Osteocyte (in vitro differentiated cells): ENCODE measurements at places on chromosomes 4 and X. TPM values are rescaled to one million over a fixed set of nuclear protein-coding genes. Genes with fewer than 3 reads are reported as not detected.

Gene IL9R
- total RNA-seq = not detected in 2 replicates

Gene SPACA5
- total RNA-seq = not detected in 2 replicates

Gene CYP2U1
- 12.5 and 14.0 TPM in 2 replicates for total RNA-seq

DNA sequence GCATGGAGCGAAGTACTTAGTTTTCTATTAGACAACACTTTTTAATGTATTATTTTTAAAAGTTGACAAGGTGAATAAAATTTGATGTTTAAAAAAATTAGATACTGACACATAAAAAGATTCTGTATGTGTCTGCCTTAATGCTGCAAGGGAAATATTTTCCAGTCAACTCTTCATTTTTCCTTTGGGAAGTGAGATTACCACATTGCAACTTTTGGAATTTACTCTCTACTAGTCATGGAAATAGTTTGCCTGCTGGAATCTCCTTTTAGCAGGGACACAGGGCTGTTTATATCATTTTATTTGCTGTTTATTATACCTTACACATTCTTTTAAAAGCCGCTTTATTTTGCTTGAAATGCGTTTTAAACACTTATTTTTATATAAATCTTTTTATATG is 135.1 kb downstream of the MID1 start:
- H3K27ac ChIP-seq = peak overlapping the region; percentile 39
- H3K4me1 ChIP-seq = peaks cover 40% of the 10 kb centered on the region
- H3K36me3 ChIP-seq = peaks cover 3% of the 10 kb centered on the region
- DNase-seq = no peak

DNA sequence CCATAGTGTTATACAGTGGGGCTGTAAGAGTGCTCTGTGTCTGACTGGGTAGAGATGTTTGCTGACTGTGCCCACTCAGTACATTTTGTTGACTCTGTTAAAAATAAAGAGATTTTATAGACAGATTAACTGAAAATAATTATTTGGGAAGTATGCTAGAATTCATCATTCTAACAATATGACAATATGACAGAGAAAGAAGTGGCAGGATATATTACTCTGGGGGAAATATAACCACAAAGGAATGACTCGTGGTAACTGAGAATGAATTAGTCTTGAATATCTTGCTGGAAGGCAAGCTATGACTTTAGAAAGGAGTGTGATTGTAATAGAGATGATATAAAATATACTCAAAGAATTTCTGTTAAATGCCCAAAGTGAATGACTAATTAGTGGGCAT is 46.8 kb downstream of the TMEM165 start:
- H3K4me1 ChIP-seq = peaks cover 2% of the 10 kb centered on the region
- H3K27me3 ChIP-seq = no peaks in the 10 kb centered on the region
- no peak for DNase-seq
- no peak overlapping the region for H3K4me3 ChIP-seq

- peaks cover 18% of the 10 kb centered on the region for H3K4me1 ChIP-seq
- no peak overlapping the region for H3K27ac ChIP-seq
- H3K27me3 ChIP-seq = no peaks in the 10 kb centered on the region
- no peak overlapping the region for H3K4me3 ChIP-seq
- H3K36me3 ChIP-seq = no peaks in the 10 kb centered on the region
- no peak for DNase-seq
Measured at GRCh38 chr4:86496094-86497080, 97.7 kb upstream of the PTPN13 start.

DNA sequence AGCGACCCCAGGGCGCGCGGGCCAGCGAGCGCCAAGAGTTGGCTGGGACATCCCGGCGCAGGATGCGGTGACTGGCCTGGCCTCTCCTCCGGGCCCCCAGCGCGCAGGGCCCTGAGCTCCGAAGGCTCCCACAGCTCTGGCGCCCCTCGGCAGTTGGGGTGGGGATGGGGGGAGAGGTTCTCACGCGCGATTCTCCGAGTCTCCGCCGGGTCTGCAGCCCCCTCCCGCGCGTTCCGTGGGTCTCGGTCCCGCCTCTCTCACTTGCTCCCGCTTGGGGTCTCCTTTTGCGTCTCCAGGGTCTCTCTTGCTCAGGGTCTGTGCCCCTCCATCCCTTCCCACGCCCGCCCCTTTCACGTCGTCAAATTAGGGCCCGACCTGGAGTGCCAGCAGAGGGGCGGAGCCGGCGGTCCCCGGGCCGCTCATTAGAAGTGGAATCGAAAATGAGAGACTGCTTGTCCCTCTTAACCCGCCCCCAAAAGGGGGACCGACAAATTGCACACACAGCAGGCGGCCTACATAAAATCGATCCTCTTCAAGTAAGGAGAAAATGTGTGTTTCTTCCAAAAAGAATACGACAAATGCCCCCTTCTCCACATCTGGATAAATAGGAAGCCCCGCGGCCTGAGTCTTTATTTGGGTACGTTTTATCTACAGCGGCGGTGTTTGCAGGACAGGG is 877 bp upstream of the NKX1-1 start:
- no peak overlapping the region for H3K4me3 ChIP-seq
- DNase-seq = no peak
- H3K4me1 ChIP-seq = no peaks in the 10 kb centered on the region
- H3K36me3 ChIP-seq = no peaks in the 10 kb centered on the region

DNA sequence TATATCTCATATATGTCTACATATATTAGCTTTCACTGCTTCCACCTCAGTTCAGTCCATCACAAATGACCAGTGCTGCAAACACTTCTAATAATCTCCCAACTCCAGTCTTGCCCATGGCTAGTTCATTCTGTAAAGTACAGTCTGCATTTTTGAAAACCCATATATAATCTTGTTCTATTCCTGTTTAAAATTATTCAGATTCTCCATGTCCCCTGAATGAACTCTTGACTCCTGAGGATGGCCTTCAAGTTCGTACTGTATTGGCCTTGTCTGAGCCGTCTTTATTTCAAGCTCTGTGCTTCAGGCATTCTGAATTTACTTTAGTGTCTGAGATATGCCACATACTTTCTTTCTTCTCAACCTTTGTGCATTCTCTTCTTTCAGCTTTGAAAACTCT is 84.7 kb downstream of the PTPN13 start:
- DNase-seq = no peak
- H3K27me3 ChIP-seq = no peaks in the 10 kb centered on the region
- H3K4me3 ChIP-seq = no peak overlapping the region
- H3K27ac ChIP-seq = no peak overlapping the region
- H3K36me3 ChIP-seq = peaks cover 8% of the 10 kb centered on the region

- no peaks in the 10 kb centered on the region for H3K4me1 ChIP-seq
- H3K36me3 ChIP-seq = no peaks in the 10 kb centered on the region
- no peak overlapping the region for H3K4me3 ChIP-seq
- DNase-seq = no peak
Measured at GRCh38 chrX:23185951-23186350, 148.7 kb upstream of the PTCHD1 start.

DNA sequence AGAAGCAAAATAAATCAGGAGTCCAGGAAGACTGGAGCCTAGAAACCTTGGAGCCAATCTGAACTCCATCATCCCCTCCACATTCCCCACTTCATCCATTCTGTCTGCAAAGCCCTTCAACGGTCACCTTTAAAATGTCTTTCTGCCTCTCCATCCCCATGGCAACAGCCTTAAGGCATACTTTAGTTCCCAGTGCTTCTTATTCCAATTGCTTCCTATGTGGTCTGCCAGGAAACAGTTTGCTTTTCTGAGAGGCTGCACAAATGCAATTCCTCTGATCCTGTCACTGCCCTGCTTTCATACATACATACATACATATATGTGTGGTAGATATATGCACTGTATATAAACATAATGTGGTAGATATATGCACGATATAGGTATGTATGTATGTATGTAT is 786 bp upstream of the MAGEH1 start:
- no peak for DNase-seq
- H3K27me3 ChIP-seq = no peaks in the 10 kb centered on the region
- no peaks in the 10 kb centered on the region for H3K4me1 ChIP-seq
- H3K36me3 ChIP-seq = no peaks in the 10 kb centered on the region
- no peak overlapping the region for H3K27ac ChIP-seq

DNA sequence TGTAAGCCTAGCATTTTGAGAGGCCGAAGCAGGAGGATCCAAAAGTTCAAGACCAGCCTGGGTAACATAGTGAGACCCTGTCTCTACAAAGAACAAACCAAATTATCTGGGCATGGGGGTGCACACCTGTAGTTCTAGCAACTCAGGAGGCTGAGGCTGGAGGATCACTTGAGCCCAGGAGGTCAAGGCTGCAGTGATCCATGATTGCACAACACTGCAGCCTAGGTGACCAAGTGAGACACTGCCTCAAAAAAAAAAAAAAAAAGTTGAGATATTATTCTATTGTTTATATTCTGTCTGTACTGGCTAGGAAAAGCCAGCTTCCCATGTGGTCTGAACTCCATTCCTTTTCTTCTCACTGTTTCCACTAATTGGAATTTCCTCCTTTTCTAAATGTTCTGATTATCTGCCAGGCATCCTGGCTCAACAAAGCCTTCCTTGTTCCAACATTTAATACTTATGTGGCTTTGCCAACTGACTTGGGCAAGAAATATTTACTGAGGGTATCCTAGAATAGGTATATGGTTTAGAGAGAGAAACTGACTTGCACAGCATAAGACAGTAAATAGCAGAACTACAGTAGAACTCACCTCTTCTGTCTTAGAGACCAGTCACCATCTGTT is 175.2 kb upstream of the ADAMTS3 start:
- H3K36me3 ChIP-seq = no peaks in the 10 kb centered on the region
- peaks cover 2% of the 10 kb centered on the region for H3K27me3 ChIP-seq
- no peak overlapping the region for H3K27ac ChIP-seq
- H3K4me3 ChIP-seq = no peak overlapping the region
- H3K4me1 ChIP-seq = no peaks in the 10 kb centered on the region
